Right lobe of liver (tissue), 6 donors: ENCODE measurements at places on chromosomes 2 and 18. TPM values are rescaled to one million over a fixed set of nuclear protein-coding genes. Genes with fewer than 3 reads are reported as not detected.

The LOXL3 gene
- 2.4 TPM for total RNA-seq

The PTPRN gene
- 0.31 TPM for total RNA-seq

The HJURP gene
- 0.37 TPM for total RNA-seq

The SLC4A1AP gene
- total RNA-seq, result 8.3 TPM

The AKAIN1 gene
- total RNA-seq, result 0.99 TPM

DNA sequence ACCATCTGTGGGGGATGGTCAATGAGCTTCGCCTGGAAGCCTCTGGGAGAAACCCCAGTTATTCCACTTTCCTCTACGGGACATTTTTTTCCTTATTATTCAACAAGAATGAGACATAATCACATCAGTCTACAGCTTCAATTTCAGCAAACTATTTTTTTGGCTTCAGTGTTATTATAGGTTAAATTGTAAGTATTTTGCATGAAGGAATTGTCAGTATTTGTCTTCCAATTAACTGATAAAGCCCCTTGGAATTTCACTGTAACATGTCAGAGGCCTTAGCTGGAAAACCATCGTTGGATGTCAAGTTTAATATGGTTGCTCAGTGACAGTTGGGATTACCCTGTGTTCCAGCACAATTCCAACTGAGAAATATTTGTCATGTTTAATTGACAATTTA lies 480.9 kb upstream of the CHST9 start:
- no peak overlapping the region for H3K27ac ChIP-seq
- no peaks in the 10 kb centered on the region for H3K27me3 ChIP-seq
- H3K36me3 ChIP-seq, result no peaks in the 10 kb centered on the region
- H3K4me1 ChIP-seq, result peaks cover 32% of the 10 kb centered on the region

GRCh38 chr2:33570681-33571080 lies 28.4 kb downstream of the FAM98A start:
- H3K36me3 ChIP-seq, result no peaks in the 10 kb centered on the region
- no peaks in the 10 kb centered on the region for H3K27me3 ChIP-seq
- no peak overlapping the region for H3K27ac ChIP-seq
- no peak overlapping the region for H3K4me3 ChIP-seq
- no peaks in the 10 kb centered on the region for H3K4me1 ChIP-seq
- no peak for DNase-seq

GRCh38 chr2:96163768-96164429 lies 18.7 kb upstream of the DUSP2 start:
- no peaks in the 10 kb centered on the region for H3K36me3 ChIP-seq
- H3K4me3 ChIP-seq, result no peak overlapping the region
- H3K27me3 ChIP-seq, result no peaks in the 10 kb centered on the region
- H3K4me1 ChIP-seq, result no peaks in the 10 kb centered on the region
- no peak for DNase-seq

GRCh38 chr2:233471291-233472035 lies 95.1 kb downstream of the USP40 start:
- no peak overlapping the region for H3K27ac ChIP-seq
- H3K4me3 ChIP-seq, result no peak overlapping the region
- DNase-seq, result no peak
- no peaks in the 10 kb centered on the region for H3K4me1 ChIP-seq

GRCh38 chr18:48861181-48861708 lies 89.5 kb downstream of the SMAD7 start:
- H3K27me3 ChIP-seq, result no peaks in the 10 kb centered on the region
- H3K36me3 ChIP-seq, result no peaks in the 10 kb centered on the region
- H3K4me1 ChIP-seq, result no peaks in the 10 kb centered on the region
- H3K4me3 ChIP-seq, result no peak overlapping the region
- DNase-seq, result no peak
- no peak overlapping the region for H3K27ac ChIP-seq

DNA sequence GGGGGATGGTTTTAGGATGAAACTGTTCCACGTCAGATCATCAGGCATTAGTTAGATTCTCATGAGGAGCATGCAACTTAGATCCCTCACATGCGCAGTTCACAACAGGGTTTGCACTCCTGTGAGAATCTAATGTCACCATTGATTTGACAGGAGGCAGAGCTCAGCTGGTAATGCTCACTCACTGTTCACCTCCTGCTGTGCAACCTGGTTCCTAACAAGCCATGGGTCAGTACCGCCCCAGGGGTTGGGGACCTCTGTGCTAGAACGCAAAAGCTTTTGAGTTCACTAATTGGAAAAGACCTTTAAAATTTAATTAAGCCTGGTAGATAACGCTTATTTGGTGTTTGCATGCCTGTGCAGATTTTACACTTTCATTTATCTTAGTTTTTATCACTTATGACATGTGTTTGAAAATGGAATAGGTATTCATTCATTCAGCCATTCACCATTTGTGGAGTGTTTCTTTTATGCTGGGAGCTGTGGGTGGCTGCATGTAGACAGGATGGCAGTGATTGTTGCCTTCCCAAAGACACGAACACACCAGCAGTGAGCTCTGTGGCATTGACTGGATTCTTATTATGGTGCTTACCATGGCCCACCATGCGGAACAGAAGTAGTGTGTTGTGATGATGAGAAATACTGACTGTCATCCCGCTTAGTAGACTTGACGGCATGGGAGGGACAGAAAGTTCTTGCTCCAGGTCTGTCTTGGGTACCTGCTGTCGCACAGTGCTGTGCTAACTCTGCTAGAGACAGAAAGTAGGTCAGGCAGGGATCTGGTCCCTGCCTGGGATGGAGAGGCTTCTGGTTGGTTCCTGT lies 6.4 kb downstream of the RAB31 start:
- H3K4me3 ChIP-seq, result no peak overlapping the region
- no peaks in the 10 kb centered on the region for H3K27me3 ChIP-seq
- H3K4me1 ChIP-seq, result no peaks in the 10 kb centered on the region
- DNase-seq, result no peak

GRCh38 chr18:35050705-35051195 lies 9.5 kb downstream of the MAPRE2 start:
- DNase-seq, result peak; percentile 55
- no peaks in the 10 kb centered on the region for H3K4me1 ChIP-seq
- H3K27me3 ChIP-seq, result no peaks in the 10 kb centered on the region

DNA sequence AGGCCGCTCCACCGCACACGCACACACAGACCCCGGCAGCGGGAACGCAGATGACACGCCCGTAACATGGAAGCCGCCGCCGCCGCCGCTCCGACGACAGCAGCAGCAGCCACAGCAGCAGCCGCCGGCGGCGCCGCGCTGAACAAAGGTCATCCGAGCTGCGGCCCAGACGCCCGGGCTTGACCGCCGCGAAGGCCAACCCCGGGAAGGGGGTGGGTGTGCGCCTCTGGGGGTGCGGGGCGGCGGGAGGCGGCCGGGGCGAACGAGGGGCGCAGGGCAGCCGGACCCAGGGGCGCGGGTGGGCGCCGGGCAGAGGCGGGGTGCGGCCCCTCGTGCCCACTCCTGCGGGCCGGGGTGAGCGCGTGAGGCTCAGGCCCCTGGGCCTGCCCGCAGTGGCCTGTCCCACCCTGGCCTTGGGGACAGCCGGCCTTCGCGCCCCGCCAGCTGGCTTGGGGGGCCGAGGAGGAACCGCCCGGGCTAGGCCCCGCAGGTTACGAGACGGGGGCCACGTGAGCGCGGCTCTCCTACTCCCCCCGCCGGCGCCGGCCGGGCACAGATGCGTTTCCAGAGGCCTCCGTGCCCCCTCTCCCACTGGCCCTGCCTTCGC lies 1.0 kb upstream of the ZNF532 start:
- H3K27ac ChIP-seq, result peak overlapping the region; percentile 69
- no peaks in the 10 kb centered on the region for H3K27me3 ChIP-seq
- no peaks in the 10 kb centered on the region for H3K36me3 ChIP-seq
- H3K4me3 ChIP-seq, result peak overlapping the region; percentile 54

DNA sequence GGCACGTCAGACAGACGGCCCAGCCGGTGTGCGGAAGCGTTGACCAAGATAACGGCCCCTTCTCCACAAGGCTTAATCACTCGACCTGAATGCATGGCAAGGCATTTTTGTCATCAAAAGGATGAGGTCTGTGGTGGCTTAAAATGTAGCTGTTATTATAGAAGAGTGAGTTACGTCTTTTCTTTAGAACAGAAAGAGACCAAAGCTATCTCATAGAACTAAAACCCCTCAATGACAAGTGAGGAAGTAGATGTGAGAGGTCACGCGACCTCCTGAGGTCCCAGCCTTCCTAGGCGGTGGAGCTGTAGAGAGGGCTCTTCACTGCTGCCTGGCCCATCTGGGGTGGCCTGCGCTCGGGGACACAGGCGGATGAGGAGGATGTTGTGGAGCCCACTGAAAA lies 75.7 kb downstream of the LDLRAD4 start:
- no peak for DNase-seq
- no peaks in the 10 kb centered on the region for H3K4me1 ChIP-seq
- no peaks in the 10 kb centered on the region for H3K36me3 ChIP-seq

GRCh38 chr2:138329591-138329990 lies 172.0 kb upstream of the SPOPL start:
- DNase-seq, result no peak
- no peaks in the 10 kb centered on the region for H3K4me1 ChIP-seq
- H3K36me3 ChIP-seq, result no peaks in the 10 kb centered on the region
- no peaks in the 10 kb centered on the region for H3K27me3 ChIP-seq
- H3K27ac ChIP-seq, result no peak overlapping the region

DNA sequence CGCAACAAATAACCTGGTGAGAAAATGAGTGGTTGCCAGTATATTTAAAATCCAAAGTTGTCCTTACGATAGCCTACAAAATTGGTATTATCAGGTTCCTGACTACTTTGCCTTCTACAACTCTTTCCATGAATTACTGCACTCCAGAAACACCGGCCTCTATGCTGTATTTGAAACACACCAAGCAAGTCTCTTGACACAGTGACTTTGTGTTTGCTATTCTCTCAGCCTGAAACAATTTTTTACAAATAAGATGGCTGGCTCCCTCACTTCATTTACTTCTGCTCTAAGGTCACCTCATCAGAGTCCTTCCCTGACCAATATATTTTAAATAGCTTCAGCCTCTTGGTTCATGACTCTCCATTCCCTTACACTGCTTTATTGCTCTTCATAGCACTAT lies 12.2 kb downstream of the KANSL1L start:
- H3K27ac ChIP-seq, result no peak overlapping the region
- no peak for DNase-seq
- H3K27me3 ChIP-seq, result no peaks in the 10 kb centered on the region

GRCh38 chr2:19607400-19607799 lies 249.0 kb upstream of the OSR1 start:
- no peaks in the 10 kb centered on the region for H3K4me1 ChIP-seq
- H3K36me3 ChIP-seq, result no peaks in the 10 kb centered on the region
- no peak overlapping the region for H3K27ac ChIP-seq
- no peak overlapping the region for H3K4me3 ChIP-seq
- no peaks in the 10 kb centered on the region for H3K27me3 ChIP-seq
- no peak for DNase-seq

DNA sequence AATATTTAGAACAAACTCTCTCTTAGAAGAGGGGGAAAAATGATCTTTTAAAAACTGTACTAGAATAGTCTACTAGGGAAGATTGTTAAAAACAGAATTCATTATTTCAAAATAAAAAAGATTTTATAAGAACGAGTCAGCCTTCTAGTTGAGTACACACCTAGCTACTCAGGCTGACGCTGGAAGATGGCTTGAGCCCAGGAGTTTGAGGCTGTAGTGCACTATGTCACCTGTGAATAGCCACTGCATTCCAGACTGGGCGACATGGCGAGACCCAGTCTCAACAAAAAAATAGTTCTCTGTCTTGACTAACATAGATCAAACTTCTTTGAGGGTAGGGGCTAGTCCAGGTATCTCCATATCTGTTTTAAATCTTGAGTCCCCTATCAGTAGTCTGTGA lies 33.9 kb downstream of the ERLEC1 start:
- H3K36me3 ChIP-seq, result no peaks in the 10 kb centered on the region
- H3K27ac ChIP-seq, result no peak overlapping the region
- no peak overlapping the region for H3K4me3 ChIP-seq

- no peak for DNase-seq
- H3K27ac ChIP-seq, result no peak overlapping the region
- no peaks in the 10 kb centered on the region for H3K36me3 ChIP-seq
- H3K27me3 ChIP-seq, result no peaks in the 10 kb centered on the region
- no peaks in the 10 kb centered on the region for H3K4me1 ChIP-seq
Measured at GRCh38 chr2:237819231-237819630, 20.7 kb downstream of the RBM44 start.

- H3K4me3 ChIP-seq, result no peak overlapping the region
- no peaks in the 10 kb centered on the region for H3K36me3 ChIP-seq
- no peaks in the 10 kb centered on the region for H3K27me3 ChIP-seq
- DNase-seq, result no peak
- H3K27ac ChIP-seq, result no peak overlapping the region
- no peaks in the 10 kb centered on the region for H3K4me1 ChIP-seq
Measured at GRCh38 chr2:120685974-120686297, 49.7 kb upstream of the GLI2 start.

DNA sequence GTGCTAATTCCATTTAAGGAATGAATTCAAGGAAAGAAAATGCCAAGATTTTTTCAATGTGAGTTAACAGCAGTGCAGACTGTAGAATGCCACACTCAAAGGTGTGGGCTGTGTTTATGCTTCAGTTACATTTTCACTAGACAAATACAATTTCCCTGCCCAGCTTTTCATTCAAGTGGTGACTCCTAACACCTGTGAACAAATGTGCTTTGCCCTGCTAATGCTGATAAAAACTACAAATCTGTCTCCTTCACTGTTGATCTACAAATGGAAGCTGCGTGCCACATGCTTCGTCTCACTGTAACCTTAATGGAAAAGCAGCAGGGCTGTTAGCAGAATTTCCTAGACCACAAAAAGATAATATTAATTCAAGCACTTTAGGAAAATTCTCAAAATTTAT lies 19.8 kb upstream of the TCF4 start:
- no peaks in the 10 kb centered on the region for H3K36me3 ChIP-seq
- H3K4me3 ChIP-seq, result no peak overlapping the region
- DNase-seq, result no peak
- no peaks in the 10 kb centered on the region for H3K4me1 ChIP-seq
- H3K27me3 ChIP-seq, result no peaks in the 10 kb centered on the region
- H3K27ac ChIP-seq, result no peak overlapping the region

DNA sequence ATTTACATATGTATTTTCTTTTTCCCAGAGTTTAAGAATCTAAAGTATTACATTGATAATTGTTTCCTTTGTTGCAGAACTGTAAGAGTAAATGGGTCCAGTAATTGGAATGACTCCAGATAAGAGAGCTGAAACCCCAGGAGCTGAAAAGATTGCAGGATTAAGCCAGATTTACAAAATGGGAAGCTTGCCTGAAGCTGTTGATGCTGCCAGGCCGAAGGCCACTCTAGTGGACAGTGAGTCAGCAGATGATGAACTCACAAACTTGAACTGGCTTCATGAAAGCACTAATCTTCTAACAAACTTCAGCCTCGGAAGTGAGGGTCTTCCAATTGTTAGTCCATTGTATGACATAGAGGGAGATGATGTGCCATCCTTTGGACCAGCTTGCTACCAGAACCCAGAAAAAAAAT lies 183.8 kb upstream of the STON1 start:
- no peaks in the 10 kb centered on the region for H3K4me1 ChIP-seq
- H3K4me3 ChIP-seq, result no peak overlapping the region
- no peaks in the 10 kb centered on the region for H3K27me3 ChIP-seq
- peaks cover 3% of the 10 kb centered on the region for H3K36me3 ChIP-seq
- DNase-seq, result peak; percentile 69
- peak overlapping the region; percentile 67 for H3K27ac ChIP-seq

GRCh38 chr2:229257985-229258384 lies 13.1 kb downstream of the PID1 start:
- H3K4me1 ChIP-seq, result peaks cover 35% of the 10 kb centered on the region
- H3K27me3 ChIP-seq, result no peaks in the 10 kb centered on the region
- peak; percentile 71 for DNase-seq
- peaks cover 8% of the 10 kb centered on the region for H3K36me3 ChIP-seq

GRCh38 chr2:237073552-237073951 lies 12.1 kb upstream of the COPS8 start:
- peaks cover 7% of the 10 kb centered on the region for H3K4me1 ChIP-seq
- H3K27ac ChIP-seq, result no peak overlapping the region
- DNase-seq, result no peak
- H3K36me3 ChIP-seq, result no peaks in the 10 kb centered on the region
- no peaks in the 10 kb centered on the region for H3K27me3 ChIP-seq
